ENCODE measurements at places on chromosomes 6 and 20.
A peak's percentile ranks its signal among the peaks of the same experiment; 100 is the strongest.

- no peak for DNase-seq
Observed at GRCh38 chr6:119501798-119502483, 152.4 kb upstream of the MAN1A1 start.

DNA sequence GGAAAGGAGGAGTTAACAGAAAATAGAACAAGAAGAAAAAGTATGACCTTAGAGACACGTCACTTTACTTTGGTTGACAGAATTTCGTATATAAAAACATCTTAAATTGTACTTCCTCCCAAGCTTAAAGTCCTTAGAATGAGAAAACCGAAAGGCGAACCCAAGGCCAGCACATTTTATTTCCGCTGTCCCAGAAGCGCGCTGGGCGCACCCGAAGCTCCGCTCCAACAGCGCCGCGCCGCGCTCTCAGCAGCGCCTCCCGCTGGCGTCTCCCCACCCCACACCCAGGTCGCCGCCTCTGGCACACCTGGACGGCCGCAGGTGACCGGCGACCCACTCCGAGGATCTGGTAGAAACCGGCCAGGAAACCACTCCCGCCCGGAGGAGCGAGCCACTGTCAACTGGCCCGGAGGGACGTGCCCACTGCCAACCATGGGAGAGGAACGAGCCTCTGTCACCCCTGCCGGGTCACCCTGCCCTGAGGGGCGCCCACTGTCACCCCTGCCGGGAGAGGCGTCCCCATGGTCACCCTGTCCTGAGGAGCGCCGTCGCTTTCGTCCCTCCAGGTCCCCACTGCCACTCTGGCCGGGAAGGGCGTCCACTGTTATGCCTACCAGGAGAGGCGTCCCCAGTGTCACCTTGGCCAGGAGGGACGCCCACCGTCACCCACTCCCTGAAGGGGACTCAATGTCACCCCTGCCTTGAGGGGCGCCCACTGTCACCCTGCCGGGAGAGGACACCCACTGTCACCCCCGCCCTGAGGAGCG is 824 bp downstream of the MPC1 start:
- peak; percentile 57 for DNase-seq

- no peak for DNase-seq
Observed at GRCh38 chr6:37934276-37934675, 114.7 kb downstream of the ZFAND3 start.

- no peak for DNase-seq
Observed at GRCh38 chr6:113719064-113719463, 138.1 kb upstream of the MARCKS start.

GRCh38 chr20:9052136-9052535 is 16.8 kb upstream of the PLCB4 start:
- no peak for DNase-seq

DNA sequence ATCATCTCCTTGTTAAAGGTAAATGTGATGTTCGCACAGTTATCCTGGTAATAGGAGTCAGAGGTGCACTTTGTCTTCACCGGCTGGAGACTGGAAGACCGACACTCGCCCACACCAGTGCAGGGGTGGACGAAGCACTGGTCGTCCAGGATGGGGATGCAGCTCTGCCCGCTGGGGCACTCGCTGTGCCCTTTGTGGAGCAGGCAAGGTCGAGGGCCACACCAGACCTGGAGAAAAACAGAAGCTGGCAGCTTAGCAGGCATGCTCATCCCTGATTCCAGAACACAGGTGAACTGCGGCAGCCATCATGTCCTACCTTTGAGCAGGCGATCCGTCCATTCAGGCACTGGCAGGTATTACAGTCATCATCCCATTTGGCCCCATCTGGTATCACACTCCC is 32.3 kb downstream of the JAG1 start:
- no peak for DNase-seq

DNA sequence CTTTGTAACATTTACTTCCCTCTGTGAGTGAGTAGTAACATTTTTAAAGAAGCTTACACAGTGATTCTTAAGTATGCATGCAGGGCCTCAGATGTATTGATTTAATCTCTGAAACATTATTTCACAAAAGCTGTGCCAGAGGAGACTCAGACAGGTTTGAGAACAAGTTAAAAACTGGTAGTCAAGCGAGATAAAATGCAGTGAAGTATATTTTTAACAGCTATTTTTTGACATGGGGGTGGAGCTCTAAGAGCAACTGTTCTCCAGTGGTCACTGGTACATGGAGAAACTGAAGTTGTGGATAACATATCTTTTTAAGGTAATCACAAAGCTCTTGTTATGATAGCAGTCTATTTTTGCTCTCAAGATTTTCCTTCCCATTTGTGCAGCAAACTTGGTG is 20.4 kb downstream of the DSTN start:
- DNase-seq, result no peak

DNA sequence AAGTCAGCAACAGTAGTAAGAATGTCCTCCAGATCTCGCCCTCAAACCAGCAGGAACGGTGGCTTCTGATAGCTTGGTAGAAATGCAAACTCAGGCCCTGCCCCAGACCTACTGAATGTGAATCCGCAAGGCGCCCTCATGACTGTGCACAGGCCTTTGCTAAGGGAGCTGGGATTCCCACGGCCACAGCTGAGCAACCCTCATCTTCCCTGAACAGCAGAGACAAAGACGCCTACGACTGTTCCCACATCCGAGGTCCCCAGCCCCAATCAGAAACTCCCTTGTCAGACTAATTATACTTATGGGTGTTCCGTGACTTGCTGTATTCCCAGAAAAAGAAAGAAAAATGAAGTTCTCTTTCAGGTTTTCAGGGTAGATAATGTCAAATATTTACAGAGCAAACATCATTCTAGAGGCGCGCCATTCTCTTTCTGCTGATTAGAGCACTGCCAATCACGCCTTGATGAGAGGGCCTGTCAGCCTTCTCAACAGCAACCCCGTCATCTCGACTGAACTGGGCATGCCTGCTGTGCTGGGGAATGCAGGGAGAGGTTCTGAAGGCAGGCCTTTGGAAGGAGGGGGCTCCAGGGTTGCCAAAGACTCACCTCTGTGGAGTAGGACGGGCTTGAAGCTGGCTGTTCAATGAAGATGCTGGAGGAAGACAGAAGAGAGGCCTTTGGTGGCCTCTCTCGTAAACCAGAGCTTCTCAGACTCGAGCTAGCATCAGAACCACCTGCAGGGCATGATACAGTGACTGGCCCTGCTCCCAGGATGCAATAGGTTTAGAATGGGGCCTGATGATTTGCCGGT is 79.9 kb downstream of the ZNF217 start:
- DNase-seq, result no peak

DNA sequence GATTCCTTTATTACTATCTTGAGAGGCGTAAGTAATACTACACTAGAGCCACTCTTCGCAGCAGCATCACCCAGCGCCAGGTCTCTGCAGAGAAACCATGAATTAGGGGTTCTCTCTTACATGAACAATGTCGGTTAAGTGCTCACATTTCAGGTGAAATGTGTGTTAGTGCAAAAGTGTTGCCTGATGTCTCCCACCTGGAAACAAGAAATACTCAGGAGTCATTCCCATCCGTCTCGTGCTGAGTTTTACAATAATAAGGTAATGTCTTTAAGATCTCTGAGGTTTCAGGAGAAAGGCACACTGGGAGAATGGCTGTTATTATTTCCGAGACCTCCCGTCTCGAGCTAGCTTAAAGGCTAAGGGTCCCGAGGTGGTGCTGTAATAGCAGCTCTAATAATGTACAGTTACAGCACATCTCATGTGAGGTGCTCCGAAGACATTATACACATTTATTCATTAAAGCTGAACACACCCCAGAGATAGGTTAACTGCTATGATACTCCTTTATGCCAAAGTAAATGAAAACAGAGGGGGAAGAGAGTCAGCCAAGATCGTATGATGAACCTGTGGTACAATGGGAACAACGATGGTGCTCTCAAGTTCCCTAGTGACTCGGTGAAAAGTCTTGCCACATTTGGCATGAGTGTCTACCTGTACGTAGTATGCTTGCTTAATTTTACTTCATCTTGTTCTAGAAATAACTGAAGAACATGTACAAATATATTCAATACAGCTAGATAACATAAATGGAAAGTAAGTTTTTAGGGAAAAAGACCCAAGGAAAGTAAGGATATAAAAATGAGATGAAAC is 458.3 kb upstream of the CITED2 start:
- no peak for DNase-seq

GRCh38 chr20:3712279-3712873 is at the start of gene SIGLEC1:
Gene SIGLEC1 (minus strand): TSS chr20:3712600. CDS start chr20:3707128, 5,472 bp downstream.
- DNase-seq, result peak; percentile 47
